PC-3 (cell line): ENCODE measurements at places on chromosomes 11 and 22.

- H3K27me3 ChIP-seq, result no peaks in the 10 kb centered on the region
- H3K36me3 ChIP-seq, result peaks cover 9% of the 10 kb centered on the region
- H3K4me1 ChIP-seq, result no peaks in the 10 kb centered on the region
- no peak overlapping the region for H3K4me3 ChIP-seq
- no peak overlapping the region for H3K27ac ChIP-seq
Observed at GRCh38 chr11:63574856-63575602, 11.8 kb upstream of the PLAAT2 start.

- no peaks in the 10 kb centered on the region for H3K27me3 ChIP-seq
- no peaks in the 10 kb centered on the region for H3K36me3 ChIP-seq
- no peak overlapping the region for H3K4me3 ChIP-seq
- no peak overlapping the region for H3K27ac ChIP-seq
- peaks cover 9% of the 10 kb centered on the region; the same call in 1 of the 2 replicates for H3K4me1 ChIP-seq
Observed at GRCh38 chr11:14364322-14364721, 5.3 kb upstream of the RRAS2 start.

DNA sequence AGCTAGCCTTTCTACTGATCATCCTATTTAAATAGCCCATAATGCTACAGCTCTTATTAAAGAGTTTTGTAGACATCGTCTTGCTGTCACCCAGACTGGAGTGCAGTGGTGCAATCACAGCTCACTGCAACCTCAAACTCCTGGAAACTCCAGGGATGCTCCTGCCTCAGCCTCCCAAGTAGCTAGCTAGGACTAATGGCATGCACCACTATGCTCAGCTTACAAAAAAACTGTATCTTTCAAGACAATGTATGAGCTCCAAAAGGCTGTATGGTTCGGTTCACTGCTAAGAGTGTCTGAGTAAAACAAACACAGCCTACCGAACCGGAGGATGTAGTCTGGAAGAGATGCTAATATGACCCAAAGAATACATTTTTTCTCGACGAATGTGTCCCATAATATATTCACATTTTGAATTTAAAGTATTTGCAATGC, 2.6 kb downstream of the TAF1D start:
- H3K27ac ChIP-seq, result peak overlapping the region; percentile 75
- H3K36me3 ChIP-seq, result peaks cover 67% of the 10 kb centered on the region
- DNase-seq, result peak; percentile 36
- peaks cover 35% of the 10 kb centered on the region for H3K4me1 ChIP-seq
- no peaks in the 10 kb centered on the region for H3K27me3 ChIP-seq
- peak overlapping the region; percentile 96 for H3K4me3 ChIP-seq

GRCh38 chr11:84247926-84248325, 961.8 kb upstream of the CCDC90B start:
- H3K36me3 ChIP-seq, result no peaks in the 10 kb centered on the region
- no peaks in the 10 kb centered on the region for H3K27me3 ChIP-seq
- no peak overlapping the region for H3K27ac ChIP-seq
- no peak overlapping the region for H3K4me3 ChIP-seq

- H3K4me3 ChIP-seq, result peak overlapping the region; percentile 95
- H3K36me3 ChIP-seq, result peaks cover 3% of the 10 kb centered on the region; the same call in 1 of the 2 replicates
- H3K27ac ChIP-seq, result peak overlapping the region; percentile 43
- DNase-seq, result peak; percentile 49
Observed at GRCh38 chr22:39240831-39241793, 3.7 kb downstream of the PDGFB start.

DNA sequence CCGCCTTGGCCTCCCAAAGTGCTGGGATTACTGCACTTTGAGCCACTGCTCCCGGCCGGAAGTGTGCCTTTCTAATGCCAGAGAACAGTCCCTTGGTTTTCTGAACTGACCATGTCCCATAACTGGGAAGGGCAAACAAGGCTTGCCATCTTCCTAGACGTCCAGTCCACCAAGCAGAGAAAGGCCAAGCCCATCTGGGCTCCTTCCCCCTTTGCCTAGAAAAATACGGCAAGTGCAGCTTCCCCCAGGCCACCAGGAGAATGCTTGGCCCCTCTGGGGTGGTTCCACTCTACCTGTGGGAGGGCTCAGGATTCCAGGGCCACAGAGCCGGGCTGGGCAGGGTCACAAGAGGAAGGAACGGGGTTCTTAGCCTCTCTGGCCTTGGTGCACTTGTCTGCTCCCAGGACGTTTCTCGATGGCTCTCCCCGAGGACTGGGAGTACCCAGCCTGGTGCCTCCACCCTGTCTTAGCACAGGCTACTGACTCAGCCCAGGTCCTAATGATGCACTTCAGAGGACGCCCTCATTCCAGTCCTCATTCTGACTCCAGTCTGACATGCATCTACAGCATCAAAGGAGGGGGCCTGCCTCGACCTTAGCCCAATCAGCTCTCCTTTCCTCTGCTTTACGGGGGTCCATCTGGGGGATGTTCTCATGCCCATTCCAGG, 1.2 kb downstream of the USP2 start:
- H3K27me3 ChIP-seq, result no peaks in the 10 kb centered on the region
- H3K4me1 ChIP-seq, result peaks cover 27% of the 10 kb centered on the region
- no peak overlapping the region for H3K27ac ChIP-seq
- no peaks in the 10 kb centered on the region for H3K36me3 ChIP-seq
- peak overlapping the region; percentile 80 for H3K4me3 ChIP-seq

GRCh38 chr11:62431171-62431901, 12.5 kb downstream of the SCGB1A1 start:
- H3K27me3 ChIP-seq, result no peaks in the 10 kb centered on the region
- no peak overlapping the region for H3K4me3 ChIP-seq
- no peaks in the 10 kb centered on the region for H3K36me3 ChIP-seq
- peak; percentile 60 for DNase-seq
- peak overlapping the region; percentile 5 for H3K27ac ChIP-seq

DNA sequence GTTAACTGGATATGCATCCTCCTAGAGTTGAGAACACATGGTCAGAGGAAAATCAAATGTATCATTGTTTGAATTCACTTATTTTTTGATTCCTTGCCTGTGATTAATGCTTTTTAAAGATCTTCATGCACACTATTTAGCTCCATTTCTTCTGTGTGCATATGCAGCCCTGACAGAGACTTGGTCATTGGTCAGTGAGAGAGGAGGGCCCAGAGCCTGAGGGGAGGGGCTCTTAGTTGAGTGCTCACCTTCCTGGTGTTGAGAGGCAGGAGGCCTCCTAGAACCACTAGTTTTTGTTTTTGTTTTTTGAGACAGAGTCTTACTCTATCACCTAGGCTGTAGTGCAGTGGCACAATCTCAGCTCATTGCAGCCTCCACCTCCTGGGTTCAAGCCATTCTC, 48.9 kb downstream of the TNRC6B start:
- no peaks in the 10 kb centered on the region for H3K27me3 ChIP-seq
- no peak overlapping the region for H3K4me3 ChIP-seq
- H3K4me1 ChIP-seq, result no peaks in the 10 kb centered on the region
- no peaks in the 10 kb centered on the region for H3K36me3 ChIP-seq

DNA sequence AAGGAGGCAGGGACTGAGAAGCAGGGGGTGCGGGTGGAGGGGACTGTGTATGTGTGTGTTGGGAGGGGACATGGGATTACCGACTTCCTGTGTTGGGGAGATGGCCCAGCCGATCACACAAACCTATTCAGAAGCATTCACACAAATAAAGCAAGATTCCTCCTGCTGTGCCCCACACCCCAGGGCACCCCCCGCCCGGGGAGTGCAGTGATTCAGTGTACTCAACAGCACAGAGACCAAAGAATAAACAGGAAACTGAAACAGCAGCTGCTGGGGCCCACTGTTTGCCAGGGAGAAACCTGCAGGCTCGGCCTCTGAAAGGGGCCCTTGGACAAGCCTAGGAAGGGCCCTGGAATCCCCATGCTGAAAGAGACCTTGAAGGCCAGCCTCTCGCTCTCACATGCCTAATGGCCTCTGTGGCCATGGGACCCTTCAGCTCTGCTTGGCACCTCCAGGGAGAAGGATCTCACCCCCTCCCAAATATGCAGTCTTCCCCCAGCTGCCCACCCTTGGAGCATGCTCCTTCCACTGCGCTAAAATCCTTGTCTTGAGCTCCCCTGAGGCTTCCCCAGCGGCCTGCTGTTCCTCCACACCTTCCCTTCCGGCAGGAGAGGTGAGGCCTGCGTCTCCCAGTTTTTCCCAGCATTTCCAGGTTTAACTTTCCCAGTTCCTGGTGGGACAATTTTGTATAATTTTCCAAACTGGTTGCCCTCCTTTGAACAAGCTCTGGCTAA, 72.9 kb downstream of the CSNK2A3 start:
- H3K27ac ChIP-seq, result no peak overlapping the region
- peaks cover 11% of the 10 kb centered on the region for H3K4me1 ChIP-seq
- H3K4me3 ChIP-seq, result no peak overlapping the region
- no peaks in the 10 kb centered on the region for H3K27me3 ChIP-seq

GRCh38 chr11:2270322-2271076, at the start of gene ASCL2:
TSS of gene ASCL2 (minus strand) at chr11:2270588. CDS start at chr11:2270332, 256 bp downstream.
- peak within 1 kb of the TSS; percentile 72 for H3K4me3 ChIP-seq
- no peaks in the 10 kb centered on the region; the same call in 1 of the 2 replicates for H3K4me1 ChIP-seq
- no peaks in the 10 kb centered on the region for H3K36me3 ChIP-seq

DNA sequence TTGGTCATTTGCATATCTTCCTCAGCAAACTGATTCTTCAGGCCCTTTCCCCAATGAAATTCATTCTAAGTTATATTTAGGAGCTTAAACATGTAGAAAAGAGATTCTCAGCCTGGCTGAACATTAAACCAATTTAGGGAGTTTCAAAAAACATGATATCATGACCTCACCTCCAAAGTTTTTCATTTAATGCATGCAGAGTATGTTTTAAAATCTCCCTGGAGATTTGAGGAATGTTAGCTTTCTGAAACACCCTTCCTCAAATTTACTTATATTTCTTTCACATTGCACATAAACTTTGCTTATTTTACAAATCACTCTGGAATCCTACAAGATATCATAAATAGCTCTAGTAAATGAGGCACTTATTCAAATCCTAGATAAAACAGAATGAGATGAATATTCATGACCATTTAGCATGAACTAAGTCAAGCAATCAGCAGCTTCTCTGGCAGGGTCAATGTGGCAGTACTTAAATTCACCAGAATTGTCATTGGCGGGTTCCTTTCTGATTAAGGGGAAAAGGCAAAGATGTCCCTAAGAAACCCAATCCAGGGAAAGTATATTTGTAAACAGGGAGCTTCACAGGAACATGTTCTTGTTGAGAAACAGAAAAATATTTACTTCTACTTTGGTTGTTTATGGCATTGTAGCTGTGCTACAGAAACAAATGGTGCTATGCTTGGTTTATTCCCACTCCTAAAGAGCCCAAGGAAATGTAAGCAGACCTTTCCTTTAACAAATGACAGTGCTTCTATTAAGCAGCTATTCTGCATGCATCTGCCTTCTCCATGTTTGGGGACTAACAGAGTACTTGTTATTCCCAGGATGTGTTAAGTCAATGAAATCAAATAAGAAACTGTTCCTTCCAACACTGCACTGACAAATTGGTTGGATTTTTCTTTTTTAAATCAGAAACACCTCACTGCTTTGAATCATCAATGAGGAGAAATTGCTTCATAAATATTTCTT, 162.3 kb downstream of the C11orf87 start:
- H3K4me3 ChIP-seq, result no peak overlapping the region
- no peak for DNase-seq
- peaks cover 50% of the 10 kb centered on the region for H3K27me3 ChIP-seq
- H3K36me3 ChIP-seq, result no peaks in the 10 kb centered on the region

DNA sequence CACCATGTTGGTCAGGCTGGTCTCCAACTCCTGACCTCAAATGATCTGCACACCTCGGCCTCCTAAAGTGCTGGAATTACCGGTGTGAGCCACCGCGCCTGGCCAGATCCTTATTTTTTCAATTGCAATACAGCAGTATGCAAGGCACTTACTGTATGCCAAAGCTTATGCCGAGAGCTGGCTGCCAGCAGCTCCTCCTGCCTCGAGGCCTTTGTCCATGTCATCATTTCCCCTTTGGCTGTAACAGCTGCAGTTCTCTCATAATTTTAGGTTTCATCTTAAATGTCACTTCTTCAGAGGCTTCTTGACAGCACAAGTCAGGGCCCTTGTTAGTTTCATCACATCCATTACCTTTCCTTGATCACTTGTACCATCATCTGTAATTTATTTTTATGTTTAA, 1.5 kb upstream of the SREBF2 start:
- H3K4me1 ChIP-seq, result peaks cover 13% of the 10 kb centered on the region

DNA sequence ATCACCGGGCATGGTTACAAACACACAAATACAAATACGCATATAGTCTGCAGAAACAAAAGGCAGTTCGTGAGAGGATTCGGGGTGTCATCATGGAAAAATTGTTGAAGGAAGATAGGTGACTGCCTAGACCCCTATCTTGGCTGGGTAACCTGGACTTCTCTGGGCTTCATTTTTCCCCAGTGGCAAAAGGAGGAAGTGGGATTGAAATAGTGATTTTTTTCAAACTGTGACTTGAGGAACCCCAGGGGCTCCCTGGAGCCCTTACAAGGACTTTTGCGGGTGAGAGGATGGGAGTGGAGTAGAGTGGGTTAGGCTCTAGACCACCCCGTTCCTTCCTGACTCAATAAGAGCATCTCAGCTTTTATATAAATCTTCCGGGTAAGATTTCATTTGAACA, 1.0 kb upstream of the ELF5 start:
- no peaks in the 10 kb centered on the region for H3K27me3 ChIP-seq
- 0 out of 2 replicates have a peak, but pooled peaks cover 7% of the 10 kb centered on the region for H3K4me1 ChIP-seq
- no peaks in the 10 kb centered on the region for H3K36me3 ChIP-seq
- H3K27ac ChIP-seq, result no peak overlapping the region

- H3K27me3 ChIP-seq, result peaks cover 51% of the 10 kb centered on the region
- no peak for DNase-seq
- H3K4me1 ChIP-seq, result peaks cover 6% of the 10 kb centered on the region; the same call in 1 of the 2 replicates
- H3K36me3 ChIP-seq, result no peaks in the 10 kb centered on the region
- H3K4me3 ChIP-seq, result peak overlapping the region; percentile 61
- H3K27ac ChIP-seq, result no peak overlapping the region
Observed at GRCh38 chr11:125494974-125495725, 915 bp downstream of the FEZ1 start.

GRCh38 chr22:32202539-32203180, 2.2 kb downstream of the RFPL2 start:
- no peaks in the 10 kb centered on the region for H3K36me3 ChIP-seq
- H3K4me1 ChIP-seq, result no peaks in the 10 kb centered on the region
- peak; percentile 58 for DNase-seq
- H3K27me3 ChIP-seq, result no peaks in the 10 kb centered on the region
- H3K4me3 ChIP-seq, result no peak overlapping the region

- H3K4me1 ChIP-seq, result peaks cover 18% of the 10 kb centered on the region
- no peaks in the 10 kb centered on the region for H3K36me3 ChIP-seq
- peak overlapping the region; percentile 81 for H3K4me3 ChIP-seq
- peak; percentile 75 for DNase-seq
- H3K27ac ChIP-seq, result peak overlapping the region; percentile 98
Observed at GRCh38 chr11:9461063-9461759, 399 bp downstream of the ZNF143 start.
